Left cardiac atrium (tissue), 4 donors: ENCODE measurements at places on chromosomes 3 and 15. TPM values are rescaled to one million over a fixed set of nuclear protein-coding genes. Genes with fewer than 3 reads are reported as not detected.

PIAS1 gene
- 27.1 TPM for total RNA-seq

- DNase-seq, result no peak
These were observed 126.9 kb downstream of the CCNL1 start for GRCh38 chr3:157033001-157033400.

DNA sequence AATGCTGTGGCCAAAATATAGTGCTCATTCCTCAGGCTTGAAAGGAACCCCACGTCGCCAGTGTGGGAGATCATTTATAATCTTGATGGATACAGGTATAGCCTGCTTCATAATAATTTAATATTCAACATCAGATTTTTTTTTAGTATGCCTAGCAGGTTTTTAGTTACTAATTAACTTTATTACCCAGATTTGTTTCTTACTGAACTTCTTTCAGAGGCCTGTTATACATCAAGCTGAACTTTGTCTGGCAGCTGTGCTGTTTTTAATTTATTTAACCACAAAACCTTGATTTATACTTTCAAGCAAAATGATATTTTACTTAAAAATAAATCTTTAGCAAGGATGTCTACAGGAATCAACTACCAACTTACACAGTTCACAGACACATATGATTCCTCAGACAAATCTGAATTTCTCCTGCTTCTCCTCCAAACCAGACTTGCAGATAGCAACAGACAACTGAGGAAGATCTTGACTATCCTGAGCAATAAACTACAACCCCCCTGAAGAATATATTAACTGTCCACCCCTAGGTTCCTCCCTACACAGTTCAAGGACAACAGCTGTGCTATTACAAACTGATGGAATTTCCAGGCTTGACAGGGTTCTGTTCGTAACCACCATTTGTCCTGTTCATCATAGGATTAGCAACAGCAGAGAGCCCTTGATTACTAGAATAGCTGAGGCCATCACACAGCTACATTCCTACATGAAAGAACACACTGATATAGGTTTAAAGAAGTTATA, 610 bp downstream of the MAP4 start:
- DNase-seq, result no peak

APEH gene
- total RNA-seq, result 75.3 TPM
